ENCODE measurements at places on chromosomes 16 and 17.

GRCh38 chr17:40978575-40979151, 5.5 kb downstream of the KRT40 start:
- no peak for DNase-seq

DNA sequence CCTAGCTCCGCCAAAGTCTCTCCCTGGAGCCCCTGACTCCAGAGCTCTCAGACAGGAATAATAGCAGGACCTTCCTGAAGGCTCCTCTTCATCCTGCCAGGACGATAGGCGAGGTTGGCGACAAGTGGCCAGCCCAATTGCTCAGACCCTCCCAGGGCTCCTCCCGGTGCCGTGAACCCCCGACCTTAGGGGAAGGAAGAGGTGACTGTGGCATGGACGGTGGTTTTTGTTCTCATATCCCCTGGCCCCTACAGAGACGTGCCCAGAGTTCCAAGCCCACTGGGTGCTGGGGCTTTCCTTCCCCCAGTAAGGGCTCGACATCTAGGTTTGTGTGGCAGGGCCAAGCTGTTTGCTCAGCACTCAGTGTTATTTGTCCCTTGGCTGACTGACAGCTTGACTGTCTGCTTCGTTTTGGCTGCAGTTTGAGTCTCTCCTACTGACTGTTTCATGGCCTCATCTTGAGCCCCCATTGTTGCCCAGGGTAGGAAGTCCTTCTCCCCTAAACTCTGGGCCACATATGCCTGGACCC, 4.6 kb upstream of the ADCY7 start:
- DNase-seq, result no peak

- no peak for DNase-seq
These were observed 125.4 kb downstream of the SEC14L1 start for GRCh38 chr17:77266213-77266612.

- no peak for DNase-seq
These were observed 62.7 kb upstream of the DNAJA2 start for GRCh38 chr16:47036201-47036600.

Measured in cardiac fibroblast (primary cell).